ENCODE measurements at places on chromosomes 6 and 20.

GRCh38 chr6:125853168-125853567 lies 62.4 kb downstream of the NCOA7 start:
- DNase-seq, result no peak

DNA sequence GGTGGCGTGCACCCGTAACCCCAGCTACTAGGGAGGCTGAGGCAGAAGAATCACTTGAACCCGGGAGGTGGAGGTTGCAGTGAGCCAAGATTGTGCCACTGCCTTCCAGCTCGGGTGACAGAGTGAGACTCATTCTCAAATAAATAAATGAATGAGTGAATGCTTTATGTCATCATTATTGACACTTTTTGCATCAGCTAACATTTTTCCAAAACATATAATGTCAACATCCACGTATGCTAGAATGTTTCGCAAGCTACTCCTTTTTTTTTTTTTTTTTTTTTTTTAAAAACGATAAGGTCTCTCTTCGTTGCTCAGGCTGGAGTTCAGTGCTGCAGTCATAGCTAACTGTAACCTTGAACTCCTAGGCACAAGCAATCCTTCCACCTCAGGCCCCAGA lies 72.2 kb downstream of the SENP6 start:
- no peak for DNase-seq

- DNase-seq, result no peak
Observed at GRCh38 chr20:15039088-15039752, 701.8 kb upstream of the FLRT3 start.

DNA sequence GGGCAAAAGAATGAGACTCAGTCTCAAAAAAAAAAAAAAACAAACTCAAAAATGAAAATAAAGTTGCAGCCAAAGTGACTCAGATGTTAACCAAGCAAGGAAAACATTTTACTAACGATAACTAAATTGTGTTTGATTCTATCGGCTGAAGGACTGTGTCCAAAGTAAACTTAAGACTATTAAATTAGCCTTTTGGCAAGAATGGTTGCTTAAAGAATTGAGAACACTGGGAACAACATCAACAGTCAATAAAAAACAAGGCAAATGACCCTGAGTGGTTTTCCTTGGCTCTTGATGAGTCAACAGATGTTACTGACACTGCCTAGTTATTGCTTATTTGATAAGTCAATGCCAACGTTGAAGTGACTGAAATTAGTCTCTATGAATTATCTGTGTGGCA lies 36.7 kb downstream of the POU3F2 start:
- no peak for DNase-seq

DNA sequence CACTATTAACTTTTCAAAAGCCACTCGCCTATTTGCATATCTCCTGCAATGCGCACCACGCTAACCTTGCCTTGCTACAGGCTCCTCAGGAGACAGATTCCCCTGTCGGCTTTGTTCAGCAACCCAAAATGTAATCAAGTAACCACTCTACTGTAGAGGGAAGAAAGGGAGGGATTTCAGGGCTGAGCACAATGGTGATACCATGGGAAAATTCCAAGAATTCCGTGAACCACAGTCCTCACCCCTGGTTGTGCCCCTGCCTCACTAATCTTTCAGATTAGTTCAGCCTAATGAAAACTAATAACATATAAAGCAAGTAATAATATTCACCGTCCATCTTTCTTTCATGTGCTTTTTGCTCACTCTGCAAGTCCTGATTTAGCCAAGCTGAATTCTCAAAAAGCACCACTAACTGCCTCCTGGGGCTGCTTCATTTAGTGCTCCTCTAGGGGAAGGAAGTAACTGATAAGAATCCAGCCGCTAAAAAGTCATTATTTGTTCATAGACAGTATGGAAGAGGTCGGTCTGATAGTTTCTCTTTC lies 6.6 kb downstream of the CITED2 start:
- no peak for DNase-seq

DNA sequence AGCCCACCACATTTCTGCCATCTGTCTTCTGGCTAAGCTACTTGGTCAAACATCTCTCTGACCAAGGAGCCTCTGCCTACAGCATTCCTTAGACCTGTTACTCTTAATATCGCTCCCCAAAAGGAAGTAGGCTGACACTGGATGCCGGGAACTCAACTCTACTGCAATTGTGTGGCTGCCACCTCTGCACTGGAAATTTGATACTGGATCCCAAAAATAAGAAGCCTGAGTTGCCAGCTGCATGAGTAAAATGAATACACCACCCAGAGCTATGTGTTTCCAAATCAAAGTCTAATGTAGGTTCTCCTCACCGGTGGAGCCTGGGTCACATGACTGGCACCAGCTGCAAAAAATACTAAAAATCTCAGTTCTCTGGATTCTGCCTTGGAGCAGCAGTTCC lies 36.9 kb downstream of the UNC5CL start:
- no peak for DNase-seq

GRCh38 chr6:168939041-168939440 lies 314.6 kb downstream of the THBS2 start:
- DNase-seq, result no peak

DNA sequence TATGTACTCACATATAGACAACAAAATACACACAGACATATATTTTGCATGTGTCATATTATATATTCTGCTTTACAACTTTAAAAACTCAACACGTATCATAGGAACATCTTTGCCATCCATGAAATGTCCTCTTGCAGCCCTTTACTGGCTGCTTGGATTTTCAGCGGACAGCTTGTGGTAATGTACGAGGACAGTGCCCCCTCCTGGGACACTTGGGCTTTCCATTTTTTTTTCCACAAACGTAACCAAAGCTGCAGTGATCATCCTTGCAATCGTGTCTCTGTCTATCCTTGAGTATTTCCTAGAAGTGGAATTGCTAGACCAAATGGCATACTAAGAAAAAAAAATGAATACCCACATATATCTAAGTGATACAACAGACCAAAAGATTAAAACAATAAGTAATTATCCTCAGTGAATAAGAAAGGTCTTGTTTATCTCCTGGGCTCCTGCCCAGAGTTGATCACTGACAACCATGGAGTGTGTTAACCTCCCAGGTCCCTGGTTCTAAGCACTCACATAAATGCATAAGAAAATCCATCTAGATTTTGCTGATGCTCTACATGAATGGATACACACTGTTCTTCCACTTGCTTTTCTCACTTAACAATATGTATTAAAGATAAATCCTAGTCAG lies 18.1 kb downstream of the BPI start:
- no peak for DNase-seq

DNA sequence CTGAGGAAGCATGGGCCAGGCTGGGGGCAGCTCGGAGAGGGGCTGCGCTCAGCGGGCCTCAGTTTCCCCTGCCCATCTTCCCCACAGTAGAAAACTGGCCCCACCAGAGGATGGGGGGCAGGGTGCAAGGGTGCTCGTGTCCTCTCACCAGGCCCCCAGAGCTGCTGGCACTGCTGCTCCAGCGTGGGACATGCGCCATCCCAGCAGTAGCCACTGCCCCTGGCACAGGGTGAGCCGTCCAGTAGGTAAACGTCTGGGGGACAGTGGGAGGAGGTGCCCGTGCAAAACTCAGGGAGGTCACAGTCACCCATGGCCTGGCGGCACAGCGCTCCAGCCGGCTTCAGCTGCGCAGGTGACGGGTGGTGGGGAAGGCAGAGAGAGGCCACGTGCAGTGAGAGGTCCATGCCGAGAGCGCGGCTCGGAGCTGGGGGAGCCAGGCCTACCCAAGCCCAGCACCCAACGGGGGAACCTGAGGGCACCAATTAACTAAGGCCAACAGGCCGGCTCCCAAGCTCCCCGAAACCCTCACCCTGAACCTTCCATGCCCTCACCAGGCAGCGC lies 8.9 kb upstream of the GFRA4 start:
- DNase-seq, result no peak

GRCh38 chr6:133034509-133035206 lies 206.5 kb upstream of the EYA4 start:
- no peak for DNase-seq

- no peak for DNase-seq
Observed at GRCh38 chr6:903761-904160, 210.8 kb upstream of the EXOC2 start.

DNA sequence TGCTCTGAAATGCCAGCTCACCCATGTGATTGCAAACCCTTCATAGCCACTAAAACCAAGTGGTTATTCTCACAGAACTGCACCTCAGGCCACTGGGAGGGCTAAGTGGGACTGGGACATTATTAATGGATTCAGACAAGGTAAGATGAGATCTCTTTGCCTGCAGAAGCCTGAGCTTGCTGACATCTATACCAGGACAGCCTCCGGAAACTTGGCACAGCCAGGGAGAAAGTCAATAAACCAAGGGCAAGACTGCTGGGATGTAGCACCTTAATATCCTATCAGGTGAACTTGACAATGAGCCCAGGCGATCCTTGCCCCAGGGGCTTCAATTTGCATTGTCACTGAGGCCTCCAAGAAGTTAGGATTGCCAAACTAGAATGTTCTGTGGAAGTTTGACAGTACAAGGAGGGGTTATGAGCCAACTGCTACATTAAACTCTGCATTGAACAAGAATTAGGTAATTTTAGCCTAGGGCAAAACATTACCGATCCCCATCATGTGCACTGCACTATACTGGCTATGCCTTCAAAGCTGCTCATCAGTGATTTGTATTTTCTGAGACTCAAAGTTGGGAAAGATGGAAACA lies 60.1 kb upstream of the RALGAPA2 start:
- DNase-seq, result no peak

DNA sequence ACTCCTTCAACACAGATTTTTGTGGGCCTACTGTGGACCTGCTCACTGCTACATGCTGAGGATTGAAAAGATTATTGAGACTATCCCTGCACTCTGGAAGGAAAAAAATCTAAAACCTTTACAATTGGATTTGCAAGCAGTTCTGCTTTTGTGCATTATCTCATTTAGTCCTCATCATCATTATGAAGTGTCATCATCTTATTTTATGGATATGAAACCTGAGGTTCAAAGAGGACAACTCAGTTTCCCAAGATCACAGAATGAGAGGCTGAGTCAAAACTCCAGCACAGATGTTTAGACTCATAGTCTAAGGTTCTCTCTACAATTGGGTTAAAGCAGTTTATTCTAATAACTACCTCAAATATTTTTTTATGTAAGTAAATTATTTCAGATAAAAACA lies 160.2 kb upstream of the MARCKS start:
- DNase-seq, result no peak

- DNase-seq, result no peak
Observed at GRCh38 chr6:146890644-146891434, 292.1 kb downstream of the ADGB start.

- DNase-seq, result no peak
Observed at GRCh38 chr6:109024784-109025183, 69.9 kb downstream of the SESN1 start.

GRCh38 chr20:6029538-6029937 lies 24.3 kb downstream of the LRRN4 start:
- no peak for DNase-seq

GRCh38 chr20:53413186-53413631 lies 180.4 kb downstream of the ZNF217 start:
- DNase-seq, result no peak

GRCh38 chr20:43736588-43737158 lies 9.9 kb upstream of the GTSF1L start:
- no peak for DNase-seq

- DNase-seq, result no peak
Observed at GRCh38 chr6:110491299-110491643, 14.9 kb upstream of the SLC22A16 start.

- DNase-seq, result peak; percentile 74
Observed at GRCh38 chr6:159761129-159761872, 544 bp upstream of the ACAT2 start.

GRCh38 chr6:101803136-101803535 lies 409.6 kb downstream of the GRIK2 start:
- DNase-seq, result no peak

DNA sequence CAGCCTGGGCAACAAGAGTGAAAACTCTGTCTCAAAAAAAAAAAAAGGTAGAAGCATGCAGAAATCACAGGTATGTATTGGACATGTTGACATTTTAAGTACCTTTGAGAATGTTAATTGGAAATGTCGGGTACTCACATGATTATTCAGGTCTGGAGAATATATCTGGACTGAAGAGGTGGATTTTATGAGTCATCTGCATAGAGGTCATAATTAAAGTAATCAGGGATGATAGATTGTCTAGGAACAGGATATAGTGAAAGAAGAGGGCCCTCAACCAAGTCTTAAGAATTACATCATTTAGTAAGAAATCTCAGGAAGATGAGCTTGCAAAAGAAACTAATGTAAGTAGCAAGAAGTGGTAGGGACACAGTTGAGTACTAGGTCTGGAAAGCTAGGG lies 212.5 kb downstream of the UTRN start:
- DNase-seq, result no peak

GRCh38 chr6:25232479-25232878 lies 46.7 kb upstream of the CARMIL1 start:
- peak; percentile 70 for DNase-seq

DNA sequence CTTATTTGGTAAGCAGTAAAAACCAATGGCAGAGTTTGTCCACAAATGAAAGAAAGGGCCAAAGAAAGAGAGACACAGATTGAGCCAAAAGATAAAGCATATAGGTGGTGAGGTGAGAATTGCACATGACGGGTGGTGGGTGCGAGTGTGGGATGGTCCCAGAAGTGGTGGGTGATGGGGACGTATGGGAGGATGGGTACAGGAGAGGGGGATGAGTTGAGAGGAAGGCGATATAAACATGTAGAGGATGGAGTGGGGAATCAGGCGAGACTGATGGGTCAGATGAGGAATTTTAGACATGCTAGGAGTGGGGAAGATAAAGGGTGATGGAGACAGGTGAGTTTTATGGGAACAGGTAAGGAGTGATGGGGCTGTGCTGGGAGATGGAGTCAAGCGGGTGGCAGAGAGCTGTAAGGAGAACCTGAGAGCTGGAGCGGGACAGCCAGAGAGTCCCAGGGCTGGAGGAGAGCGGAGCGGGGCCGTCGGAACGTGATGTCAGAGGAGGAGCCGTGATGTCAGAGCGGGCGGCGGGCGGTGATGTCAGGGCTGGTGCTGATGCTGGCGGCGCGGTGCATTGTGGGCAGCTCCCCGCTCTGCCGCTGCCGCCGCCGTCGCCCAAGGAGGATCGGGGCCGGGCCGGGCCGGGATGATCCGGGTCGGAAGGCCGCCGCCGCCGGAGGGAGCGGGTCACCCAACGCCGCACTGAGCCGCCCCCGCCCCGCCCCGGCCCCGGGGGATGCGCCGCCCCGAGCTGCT lies at the start of gene TTBK1:
Gene TTBK1 (plus strand): TSS at position 574 of the 756 bp plus-strand sequence. CDS start 3,180 bp downstream, outside the sequence.
- DNase-seq, result no peak

- no peak for DNase-seq
Observed at GRCh38 chr6:1679688-1680068, 70.0 kb downstream of the FOXC1 start.

DNA sequence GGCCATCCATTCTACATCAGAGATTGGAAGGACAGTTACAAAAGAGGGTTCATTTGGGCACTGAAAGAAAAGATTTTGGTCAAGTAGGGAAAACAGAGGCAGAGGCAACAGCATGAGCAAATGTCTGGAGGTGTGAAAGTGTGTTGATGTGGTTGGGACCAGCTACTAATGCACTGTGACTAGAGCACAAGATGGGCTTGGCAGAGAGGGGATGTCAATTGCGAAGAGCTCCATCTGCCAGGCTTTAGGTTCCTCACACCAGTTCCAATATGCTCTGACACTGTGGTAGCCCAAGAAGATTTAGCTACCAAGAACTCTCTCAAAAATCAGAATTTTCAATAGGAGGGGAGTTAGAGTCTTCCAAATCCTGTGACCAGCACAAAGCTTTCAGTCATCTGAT lies 42.1 kb downstream of the TRAF3IP2 start:
- no peak for DNase-seq
